A549 treated with CORT108297 at 1 μM for 4 hours (cell line): ENCODE measurements at places on chromosomes 7 and 10. TPM values are rescaled to one million over a fixed set of nuclear protein-coding genes. Genes with fewer than 3 reads are reported as not detected.

Gene SFTPA2
- total RNA-seq: not detected in 5 replicates

Gene KAZALD1
- total RNA-seq: 1.6 to 3.6 TPM (median 2.8 TPM) in 5 replicates

Gene PNLIP
- not detected in 5 replicates for total RNA-seq

Gene UBE2D1
- 15.6 to 21.5 TPM (median 20.7 TPM) in 5 replicates for total RNA-seq

Gene GRID2IP
- total RNA-seq: 0.02 TPM in 1 of 5 replicates, not detected in the others
